Esophagus squamous epithelium (tissue), 5 donors: ENCODE measurements at places on chromosomes 1 and 21.

DNA sequence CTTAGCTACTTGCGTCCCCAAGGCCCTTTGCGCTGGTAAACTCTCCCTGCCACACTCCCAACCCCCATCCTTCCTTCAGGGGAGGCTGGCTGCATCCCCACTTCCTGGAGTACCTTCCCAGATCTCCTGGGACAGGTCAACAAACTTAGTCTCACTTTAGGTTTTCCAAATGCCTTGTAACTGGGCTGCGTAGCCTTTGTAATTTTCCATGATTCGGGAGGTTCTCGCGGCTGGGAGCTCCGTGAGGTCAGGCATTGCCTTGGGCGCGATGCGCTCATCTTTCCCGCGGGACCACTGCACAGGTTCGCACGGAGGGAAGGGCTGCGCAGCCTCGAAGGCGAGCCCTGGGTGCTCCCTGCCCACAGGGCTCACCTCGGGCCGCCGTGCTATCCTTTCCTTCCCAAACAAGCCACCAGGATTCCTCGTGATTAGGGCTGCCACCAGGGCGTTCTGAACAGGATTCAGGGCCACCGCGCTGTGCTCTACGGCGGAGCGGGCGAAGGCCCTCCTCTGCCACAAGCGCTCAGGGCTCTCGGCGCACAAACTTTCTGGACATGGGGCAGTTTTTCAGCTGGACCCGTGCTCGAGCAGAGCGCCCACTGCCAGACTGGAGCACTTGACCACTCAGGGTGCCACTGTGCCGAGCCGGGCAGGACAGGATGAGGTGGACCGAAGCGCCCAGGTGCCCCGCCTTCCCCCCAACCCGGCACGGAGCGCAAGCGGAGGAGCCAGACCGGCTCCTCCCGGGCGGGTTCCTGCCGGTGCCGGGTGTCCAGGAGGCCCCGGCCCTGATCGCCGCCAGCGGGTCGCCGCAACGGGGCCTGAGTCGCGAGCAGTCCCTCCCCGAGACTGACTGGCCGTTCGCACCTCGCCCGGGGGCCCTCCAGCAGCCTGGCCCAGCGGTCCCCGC lies 1.1 kb downstream of the TMPRSS2 start:
- DNase-seq: no peak

DNA sequence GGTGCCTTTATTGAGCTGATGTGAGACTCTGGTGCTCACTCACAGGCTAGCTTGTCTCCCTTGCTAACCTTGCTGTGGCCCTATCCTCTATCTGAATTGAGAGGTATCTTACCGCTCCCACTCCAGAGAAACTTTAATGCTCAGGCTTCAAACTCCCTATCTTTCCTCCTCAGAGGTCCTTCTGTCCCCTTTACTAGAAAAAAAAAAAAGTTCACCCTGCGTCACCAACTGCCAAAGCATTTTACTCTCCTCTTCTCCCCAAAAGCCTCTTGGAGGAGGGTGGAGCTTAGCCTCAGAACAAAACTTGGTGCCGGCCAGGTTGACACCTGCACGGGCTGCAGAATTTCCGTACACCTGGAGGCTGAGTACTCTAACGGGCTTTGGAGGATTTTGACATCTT lies 55.1 kb downstream of the ATP2B4 start:
- DNase-seq: no peak

GRCh38 chr1:67236277-67236676 lies 70.0 kb downstream of the IL23R start:
- DNase-seq: no peak

DNA sequence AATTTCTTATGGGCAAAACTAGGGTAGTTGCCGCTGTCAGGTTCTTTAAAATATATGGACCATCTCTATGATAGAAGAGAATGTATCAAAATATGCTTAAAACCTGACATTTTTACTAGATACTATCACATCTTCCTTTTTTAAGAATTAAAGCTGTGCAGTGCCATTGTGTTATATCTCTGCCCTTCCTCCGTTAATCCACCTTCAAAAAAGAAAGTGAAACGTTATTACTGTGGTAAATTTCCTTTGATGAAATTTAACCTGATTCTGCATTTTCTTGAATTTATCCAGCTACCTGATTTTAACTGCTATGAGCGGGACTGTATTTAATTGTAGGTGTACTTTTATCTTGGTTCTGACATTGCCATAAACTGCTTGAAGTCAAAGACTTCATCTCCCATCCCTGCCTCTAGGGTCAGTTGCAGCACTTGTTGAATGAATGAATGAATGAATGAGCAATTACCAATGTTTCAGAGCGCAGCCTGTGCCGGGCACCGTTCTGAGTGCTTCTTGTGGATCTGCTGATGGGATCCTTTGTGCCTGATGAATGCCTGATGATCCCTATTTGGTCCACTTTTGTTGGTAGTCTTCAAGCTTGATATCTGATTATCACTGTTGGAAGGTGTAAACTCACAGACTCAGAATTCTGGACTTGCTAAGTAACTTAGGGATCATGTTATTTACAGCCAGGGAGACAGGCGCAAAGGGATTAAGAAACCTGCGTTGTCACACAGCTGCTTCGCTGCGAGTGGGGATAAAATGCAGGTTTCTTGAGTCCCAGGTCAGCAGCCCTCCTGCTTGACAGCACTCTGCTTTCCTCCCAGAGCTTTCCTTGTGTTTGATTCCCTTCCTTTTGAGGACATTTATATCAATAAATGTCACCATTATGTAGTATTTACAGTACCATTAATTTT lies 30.1 kb downstream of the SMYD2 start:
- no peak for DNase-seq

DNA sequence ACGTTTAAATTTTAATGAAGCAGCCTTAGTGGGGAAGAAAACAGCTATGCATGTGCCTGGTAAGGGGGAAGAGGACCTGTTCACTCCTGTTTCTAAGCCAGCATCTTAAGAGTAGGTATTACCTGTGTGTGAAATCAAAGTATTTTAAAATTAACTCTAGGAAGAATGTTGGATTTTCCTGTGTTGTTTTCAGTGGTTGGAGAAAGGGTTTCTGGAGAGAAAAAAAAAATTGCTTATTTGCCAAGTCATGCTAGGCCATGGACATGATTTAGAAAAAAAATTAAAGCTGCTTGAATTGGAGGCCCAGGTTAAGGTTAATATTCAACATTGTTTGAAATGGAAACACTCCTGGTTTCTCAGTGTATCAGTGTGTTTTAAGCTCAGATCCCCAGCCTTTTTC lies 42.9 kb upstream of the DNAJC6 start:
- DNase-seq: no peak

DNA sequence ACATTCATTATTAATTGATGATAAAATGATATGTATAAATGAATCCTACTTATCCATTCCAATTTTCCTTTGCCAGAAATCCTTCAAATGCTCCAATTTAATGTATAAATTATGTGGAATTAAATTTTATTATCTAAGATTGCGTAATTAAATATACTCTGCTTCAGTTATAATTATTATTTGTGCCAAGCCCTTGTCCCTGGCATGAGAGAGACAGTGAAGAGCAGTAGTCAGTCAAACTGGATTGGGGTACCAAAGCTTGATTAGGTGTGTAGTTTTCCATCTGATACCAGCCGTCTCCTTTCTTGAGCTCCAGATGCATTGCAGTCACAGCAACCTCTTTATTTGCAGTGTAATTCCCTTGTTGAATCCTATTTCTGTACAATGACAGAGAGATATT lies 22.4 kb upstream of the MTF2 start:
- DNase-seq: no peak

- DNase-seq: no peak
Measured at GRCh38 chr1:26155370-26156284, 3.3 kb upstream of the FAM110D start.

- no peak for DNase-seq
Measured at GRCh38 chr1:176522310-176522845, 59.4 kb downstream of the PAPPA2 start.

DNA sequence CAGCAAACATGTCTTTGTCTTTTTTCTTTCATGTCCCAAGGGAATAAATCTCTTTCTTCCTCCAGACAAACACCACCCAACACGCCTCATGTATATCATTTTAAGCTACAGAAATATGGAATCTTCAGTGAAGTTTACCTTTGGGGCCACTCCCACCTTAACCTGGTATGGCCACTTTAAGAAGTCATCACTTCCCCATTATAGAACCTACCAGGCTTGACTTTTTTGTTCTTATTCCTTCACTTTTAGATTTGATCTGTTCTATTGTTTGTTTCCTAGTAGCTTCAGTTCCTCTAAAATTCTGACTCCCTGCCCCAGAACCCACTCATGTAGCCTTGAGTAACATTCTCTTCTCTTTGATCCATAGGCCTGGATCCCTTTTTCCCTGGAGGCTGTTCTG lies 226.3 kb downstream of the HLX start:
- no peak for DNase-seq

GRCh38 chr1:36204347-36204909 lies 19.8 kb upstream of the THRAP3 start:
- no peak for DNase-seq

DNA sequence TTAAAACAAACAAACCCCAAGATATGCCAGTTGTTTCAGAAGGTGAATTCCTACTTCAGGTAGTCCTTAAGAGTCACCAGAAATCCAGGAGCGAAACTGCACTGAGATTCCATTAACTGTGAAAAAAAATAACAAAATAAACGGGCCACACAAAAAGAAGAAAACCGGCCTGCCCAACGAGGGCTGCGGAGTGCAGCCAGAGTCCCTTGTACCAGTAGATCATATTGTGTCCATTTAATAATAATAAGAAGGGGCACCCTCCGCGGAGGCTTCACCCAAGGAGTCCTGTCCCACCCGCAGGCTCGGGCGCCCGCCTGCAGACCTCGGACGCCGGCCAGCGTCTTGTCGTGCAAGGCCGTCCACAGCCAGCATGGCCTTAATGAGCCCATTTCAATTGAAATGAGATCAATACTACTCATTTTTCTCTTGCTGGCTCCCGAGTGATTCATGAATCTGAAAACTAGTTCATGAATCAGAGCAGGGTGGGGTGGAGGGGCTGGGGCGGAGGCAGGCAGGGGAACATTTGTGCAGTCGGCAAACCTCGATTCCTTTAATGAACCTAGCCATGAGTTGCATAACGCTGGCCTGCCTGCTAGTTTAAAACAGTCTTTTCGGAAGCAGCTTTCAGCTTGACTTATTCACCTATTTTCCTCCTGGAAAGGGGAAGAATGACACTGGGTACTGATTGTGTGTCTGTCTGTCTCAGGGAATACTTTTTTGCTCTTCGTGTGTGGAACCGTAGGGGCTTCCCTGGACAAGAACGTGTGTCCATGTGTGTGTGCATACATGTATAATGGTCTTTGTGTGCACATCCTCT lies 113.1 kb upstream of the IRF2BP2 start:
- peak; percentile 31 for DNase-seq

- no peak for DNase-seq
Measured at GRCh38 chr1:109201123-109201703, 12.5 kb upstream of the SARS1 start.

DNA sequence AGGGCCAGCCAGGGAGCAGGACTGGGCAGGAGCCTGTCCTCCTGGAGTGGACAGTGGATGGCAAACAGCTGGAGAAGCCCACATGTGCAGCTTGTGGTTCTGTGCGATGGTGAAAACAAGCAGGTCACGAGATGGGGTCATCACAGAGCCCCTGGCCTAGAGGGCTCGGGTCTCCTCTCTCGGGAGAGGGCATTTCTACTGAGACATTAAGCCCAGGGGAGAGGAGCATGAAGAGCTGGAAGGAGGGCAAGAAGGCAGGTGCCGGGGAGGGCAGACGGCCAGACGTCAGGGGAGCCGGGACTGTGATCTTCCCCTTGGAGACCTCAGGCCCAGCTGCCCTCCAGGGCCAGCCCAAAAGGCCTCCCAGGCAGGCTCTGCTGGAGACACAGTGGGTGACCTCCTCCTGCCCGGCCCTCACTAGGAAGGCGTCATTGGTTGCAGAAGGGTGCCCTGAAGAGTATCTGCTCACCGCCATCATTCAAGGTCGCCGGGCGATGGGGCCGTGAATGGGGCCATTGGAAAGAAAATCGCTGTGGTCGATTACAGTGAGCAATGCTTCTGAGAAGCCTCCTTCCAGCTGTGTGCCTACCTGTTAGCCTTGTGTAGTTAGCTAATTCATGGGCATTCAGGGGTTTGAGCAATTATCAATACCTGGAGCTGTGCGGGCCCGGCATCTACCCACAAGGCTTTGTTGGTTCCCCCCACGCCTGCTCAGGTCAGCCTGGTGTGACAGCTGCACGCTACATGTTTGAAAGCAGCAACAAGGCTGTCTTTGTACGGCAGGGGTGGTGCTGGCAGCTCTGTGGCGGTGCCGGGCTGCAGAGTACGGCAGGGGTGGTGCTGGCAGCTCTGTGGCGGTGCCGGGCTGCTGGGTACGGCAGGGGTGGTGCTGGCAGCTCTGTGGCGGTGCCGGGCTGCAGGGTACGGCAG lies 72.3 kb upstream of the ACTRT2 start:
- DNase-seq: no peak

- DNase-seq: no peak
Measured at GRCh38 chr1:206699626-206700025, 14.9 kb downstream of the MAPKAPK2 start.

DNA sequence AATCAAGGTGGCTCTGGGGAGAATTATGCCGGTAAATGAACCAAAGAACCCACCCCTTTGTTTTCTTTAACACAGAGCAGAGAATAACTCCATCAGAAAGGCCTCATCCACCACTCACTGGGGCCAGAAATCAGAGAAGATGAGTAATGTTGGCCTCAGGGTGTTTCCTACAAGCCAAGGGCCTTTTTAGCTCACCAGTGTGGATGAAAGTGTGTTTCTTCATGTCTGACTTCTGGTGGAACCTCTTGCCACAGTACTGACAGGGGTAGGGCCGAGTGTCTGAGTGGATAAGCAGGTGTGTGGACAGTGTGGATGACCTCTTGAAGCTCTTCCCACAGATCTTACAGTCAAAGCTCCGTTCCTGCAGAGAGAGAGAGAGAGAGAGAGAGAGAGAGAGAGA lies 8.3 kb downstream of the GFI1 start:
- no peak for DNase-seq

DNA sequence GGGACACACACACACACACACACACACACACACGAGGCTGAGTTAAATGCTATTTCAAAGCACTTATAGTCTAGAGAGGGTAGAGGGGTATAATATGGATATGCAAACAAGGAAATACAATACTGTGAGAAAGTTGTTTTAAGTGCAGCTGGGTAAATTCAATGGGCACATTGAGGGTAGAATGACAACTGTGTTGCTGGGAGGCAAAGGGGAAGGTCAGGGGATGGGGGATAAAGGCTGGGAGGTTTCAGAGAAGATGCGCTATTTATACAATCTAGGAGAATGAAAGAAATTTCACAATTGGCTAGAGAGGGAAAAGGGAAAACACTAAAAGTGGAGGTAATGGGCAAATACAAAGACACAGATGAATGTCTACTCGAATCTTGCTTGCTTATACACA lies 19.4 kb downstream of the EXTL2 start:
- no peak for DNase-seq

DNA sequence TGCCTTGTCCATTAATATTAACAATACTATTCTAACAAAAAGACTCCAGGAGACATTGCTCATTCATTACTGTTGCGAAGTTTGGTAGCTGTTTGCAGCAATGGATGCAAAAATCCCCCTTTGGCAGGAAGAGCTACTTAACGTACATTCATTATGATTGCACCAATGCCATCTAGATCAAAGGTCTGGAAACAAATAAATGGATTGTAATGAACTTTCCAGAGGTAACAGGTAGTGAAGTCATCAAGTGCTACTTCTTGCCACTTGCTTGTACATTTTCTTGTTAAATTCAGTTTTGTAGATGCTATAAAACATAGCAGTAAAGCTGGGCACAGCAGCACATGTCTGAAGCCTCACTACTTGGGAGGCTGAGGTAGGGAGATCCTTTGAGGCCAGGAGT lies 93.9 kb downstream of the DDAH1 start:
- DNase-seq: no peak
